ENCODE measurements at places on chromosomes 3 and 15.

DNA sequence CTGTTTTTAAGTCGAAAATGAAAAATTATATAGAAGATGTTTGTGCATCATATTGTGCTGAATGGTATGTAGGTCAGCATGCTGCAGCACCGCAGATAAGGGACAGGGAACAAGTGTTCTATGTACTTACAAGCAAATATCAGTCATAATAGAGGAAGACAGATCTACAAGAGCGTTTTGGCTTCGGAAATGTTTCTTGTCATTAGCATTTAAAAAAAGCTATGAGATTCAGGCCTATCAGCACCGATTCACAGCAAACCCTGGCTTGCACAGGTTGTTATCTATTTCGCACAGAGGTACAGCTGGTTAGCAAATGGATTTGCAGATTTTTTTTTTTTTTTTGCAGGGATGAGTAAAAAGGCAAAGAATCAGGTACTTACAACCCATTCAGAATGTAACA is 204.2 kb upstream of the TBC1D5 start:
- no peak for DNase-seq

GRCh38 chr3:70992131-70992530 is 591.4 kb downstream of the FOXP1 start:
- no peak for DNase-seq

DNA sequence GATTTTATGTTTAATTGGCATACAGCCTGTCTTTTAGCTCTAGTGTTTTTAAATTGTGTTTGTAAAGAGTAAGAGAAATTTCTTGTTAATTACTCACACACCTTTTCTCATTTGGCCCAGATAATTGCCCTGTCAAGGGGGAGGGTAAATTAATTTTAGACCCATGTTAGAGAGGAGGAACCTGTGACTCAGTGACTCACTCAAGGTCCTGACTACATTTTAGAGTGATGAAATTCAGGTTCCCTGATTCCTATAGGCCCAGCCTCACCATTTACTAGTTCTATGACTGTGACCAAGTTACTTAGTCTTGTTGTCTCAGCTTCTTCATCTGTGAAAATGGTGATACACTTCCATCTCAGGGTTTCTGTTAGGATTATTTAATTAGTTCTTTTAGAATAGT is 125.2 kb upstream of the DPH6 start:
- no peak for DNase-seq

DNA sequence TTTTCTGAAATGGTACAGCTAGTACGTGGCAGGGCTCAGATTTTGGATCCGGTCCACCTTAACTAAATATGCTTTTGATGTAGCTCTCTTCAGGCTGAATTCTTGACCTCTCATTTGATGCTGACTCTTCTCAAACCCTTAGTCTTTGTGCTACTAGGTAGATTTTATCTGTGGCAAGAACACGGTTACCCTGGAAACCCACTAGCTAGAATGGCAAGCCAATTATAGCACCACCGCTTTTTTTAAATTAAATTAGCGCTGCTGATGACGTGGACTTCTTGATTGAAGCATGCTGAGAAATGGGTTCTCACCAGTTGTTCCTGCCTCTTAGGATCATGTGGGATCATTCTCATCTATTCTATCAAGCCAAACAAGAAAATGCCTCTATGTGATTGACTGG is 421.5 kb downstream of the LPP start:
- DNase-seq: no peak

- DNase-seq: no peak
Measured at GRCh38 chr3:72474775-72475174, 373.5 kb downstream of the SHQ1 start.

DNA sequence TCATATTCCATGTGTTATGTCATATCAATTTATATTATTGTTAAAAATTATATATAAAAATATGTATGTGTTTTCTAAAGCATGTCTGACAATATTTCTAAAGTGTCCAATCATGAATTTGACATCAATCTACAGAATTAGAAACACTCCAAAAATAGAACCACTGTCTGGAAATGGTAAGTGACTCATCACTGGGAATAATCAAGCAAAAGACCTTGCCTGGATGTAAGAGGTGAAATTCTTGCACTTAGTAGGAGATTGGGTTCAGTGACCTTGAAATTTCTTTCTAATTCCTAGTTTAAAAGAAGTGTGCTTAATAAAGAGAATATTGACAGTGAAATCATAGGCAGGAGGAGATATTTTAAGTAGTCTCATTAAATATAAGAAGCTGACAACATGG is 188.8 kb downstream of the ZNF385D start:
- no peak for DNase-seq

- no peak for DNase-seq
Measured at GRCh38 chr3:29083081-29083480, 197.8 kb upstream of the RBMS3 start.

All from esophagus squamous epithelium (tissue), 5 donors.